ENCODE measurements at places on chromosomes 6 and 20.

GRCh38 chr6:121608270-121608669 lies 172.8 kb downstream of the GJA1 start:
- no peak for DNase-seq

DNA sequence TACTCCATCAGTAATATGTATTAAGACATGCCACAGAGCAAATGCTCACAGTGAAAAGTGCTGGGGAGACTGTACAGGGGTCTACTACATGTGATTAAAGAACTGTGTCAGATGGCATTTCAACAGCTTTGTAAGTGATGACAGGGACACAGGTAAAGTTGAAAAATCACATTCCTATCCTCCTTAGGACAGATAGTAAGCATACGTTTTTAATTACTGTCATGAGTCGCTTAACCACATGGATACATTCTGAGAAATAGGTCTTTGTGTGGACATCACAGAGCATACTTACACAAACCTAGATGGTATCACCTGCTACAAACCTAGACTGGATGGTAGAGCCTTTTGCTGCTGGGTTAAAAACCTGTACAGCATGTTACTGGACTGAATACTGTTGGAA lies 645.8 kb upstream of the AGPAT4 start:
- DNase-seq, result no peak

GRCh38 chr6:47000842-47001241 lies 41.3 kb downstream of the ADGRF1 start:
- DNase-seq, result no peak

DNA sequence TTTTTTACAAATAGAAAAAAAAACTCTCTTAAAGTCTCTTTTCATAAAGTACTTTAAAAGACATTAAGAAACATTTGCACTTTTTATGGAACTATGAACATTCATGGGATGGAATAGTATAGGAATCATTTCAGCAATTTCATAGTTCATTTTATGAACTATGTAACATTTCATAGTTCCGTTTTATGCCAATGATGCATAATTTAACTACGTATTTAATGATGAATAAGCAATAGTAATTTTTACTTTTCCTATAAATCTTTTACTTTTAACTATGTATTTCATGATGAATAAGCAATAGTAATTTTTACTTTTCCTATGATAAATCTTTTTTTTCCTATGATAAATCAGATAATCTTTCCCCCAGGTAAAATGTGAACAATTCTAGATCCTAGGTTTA lies 47.7 kb downstream of the FAM184A start:
- no peak for DNase-seq

- DNase-seq, result no peak
These were observed 8.0 kb downstream of the FOXC1 start for GRCh38 chr6:1617466-1618310.

GRCh38 chr6:37302086-37302686 lies 44.2 kb upstream of the TMEM217 start:
- no peak for DNase-seq

GRCh38 chr6:38078671-38079070 lies 259.1 kb downstream of the ZFAND3 start:
- DNase-seq, result no peak

- DNase-seq, result no peak
These were observed 42.5 kb upstream of the ADGRF1 start for GRCh38 chr6:47084610-47085009.

GRCh38 chr6:7749478-7749877 lies 23.6 kb downstream of the BMP6 start:
- DNase-seq, result no peak

DNA sequence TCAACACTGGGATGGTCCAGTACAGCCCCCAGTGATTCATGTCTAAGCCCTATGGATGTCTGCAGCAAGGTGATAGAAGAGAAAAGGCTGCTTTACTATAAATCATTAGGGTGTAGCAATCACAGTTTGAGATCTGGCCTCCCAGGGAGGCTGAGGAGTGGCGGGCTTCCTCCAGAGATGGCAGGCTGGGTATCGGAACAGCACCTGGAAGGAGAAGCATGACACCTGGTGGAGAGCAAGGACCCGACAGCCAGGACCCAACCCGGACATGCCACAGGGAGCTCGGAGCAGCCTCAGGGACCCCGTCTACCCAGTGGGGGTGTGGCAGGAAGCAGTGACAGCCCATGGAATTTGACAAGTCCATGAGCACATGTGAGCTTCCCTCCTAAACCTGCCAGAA lies 114.8 kb upstream of the CD93 start:
- no peak for DNase-seq

GRCh38 chr6:140538926-140539325 lies 1164.5 kb upstream of the CITED2 start:
- DNase-seq, result no peak

GRCh38 chr6:38212579-38212978 lies 393.1 kb downstream of the ZFAND3 start:
- no peak for DNase-seq

- no peak for DNase-seq
These were observed 109.4 kb upstream of the EMILIN3 start for GRCh38 chr20:41476013-41476441.

- no peak for DNase-seq
These were observed 313.3 kb downstream of the RNGTT start for GRCh38 chr6:88650029-88650619.

- DNase-seq, result no peak
These were observed 240.4 kb downstream of the PHACTR1 start for GRCh38 chr6:12956991-12957320.

DNA sequence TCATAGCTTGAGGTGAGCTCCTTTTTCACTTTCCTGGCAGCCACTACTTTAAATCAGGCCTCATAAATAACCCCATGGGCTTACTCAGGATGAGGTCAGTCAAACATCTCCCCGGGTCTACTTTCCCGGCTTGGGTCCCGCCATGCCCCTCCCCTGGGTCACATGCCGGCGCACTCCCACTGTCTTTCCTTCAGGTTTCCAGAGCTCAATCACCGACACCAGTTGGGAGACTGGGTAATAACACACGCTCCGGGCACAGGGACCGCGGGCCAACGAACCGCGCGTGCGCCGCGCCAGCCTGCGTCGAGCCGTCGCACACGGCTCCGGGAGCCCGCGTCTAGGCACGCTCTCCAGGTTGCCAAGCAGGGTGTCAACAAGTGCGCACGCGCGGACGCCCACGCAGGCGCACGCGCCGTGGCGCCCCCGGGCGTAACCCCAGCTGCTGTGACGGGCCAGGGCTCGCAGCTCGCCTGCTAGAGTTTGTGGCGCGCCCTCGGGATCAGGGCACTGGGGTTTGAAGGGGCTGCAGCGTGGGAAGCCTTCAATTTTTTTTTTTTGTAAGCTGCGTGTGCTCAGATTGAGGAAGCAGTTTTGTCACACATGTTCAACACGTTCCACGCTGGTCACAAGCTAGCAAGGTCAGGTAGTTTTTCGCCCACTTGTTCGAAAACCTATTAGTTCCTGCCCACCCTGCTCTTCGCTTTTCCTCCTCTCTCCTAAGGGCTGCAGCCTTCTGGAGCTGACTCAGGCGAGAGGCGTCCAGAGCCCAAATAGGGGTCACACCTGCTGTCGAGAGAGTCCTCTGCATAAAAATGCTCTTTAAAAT lies 31.8 kb downstream of the TFAP2B start:
- DNase-seq, result no peak

GRCh38 chr6:87993356-87993755 lies 54.3 kb upstream of the SPACA1 start:
- no peak for DNase-seq

- DNase-seq, result no peak
These were observed 143.5 kb upstream of the BMP2 start for GRCh38 chr20:6623989-6624388.

DNA sequence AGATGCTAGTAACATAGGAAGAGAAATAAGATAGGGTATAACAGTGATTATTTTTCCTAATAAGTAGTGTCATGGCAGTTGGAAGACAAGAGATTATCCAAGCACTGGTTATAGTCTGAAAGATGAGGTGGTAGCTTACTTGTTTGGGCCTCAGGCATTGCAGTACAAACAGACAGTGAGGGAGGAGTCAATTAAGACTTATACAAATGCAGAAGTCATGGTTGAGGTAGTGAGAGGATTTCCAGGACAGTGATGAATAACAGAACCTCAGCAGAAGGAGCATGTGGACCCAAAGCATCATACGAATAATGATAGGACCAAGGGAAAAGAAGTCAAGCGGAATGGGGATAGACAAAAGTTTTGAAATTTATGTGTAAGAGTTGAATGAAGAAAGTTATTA lies 53.5 kb downstream of the HCRTR2 start:
- DNase-seq, result no peak

GRCh38 chr6:40287296-40287850 lies 299.8 kb downstream of the LRFN2 start:
- no peak for DNase-seq

DNA sequence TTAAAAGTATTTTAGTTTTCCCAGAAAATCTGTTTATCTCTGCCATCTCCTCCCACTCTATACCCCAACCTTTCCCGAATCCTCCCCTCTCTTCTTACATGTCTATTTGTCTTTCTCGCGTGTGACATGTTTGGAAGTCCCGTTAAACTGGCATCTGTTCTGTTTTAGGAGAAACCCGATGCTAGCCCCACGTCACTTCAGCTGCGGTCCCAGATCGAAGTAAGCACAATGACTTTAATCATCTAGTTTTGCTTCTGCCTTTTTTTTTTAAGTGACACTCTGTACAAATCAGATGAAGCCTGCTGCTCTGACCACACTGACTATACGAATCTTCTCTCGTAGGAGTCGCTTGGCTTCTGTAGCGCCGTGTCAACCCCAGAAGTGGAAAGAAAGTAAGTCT lies 97.4 kb downstream of the SASH1 start:
- no peak for DNase-seq

GRCh38 chr20:41889126-41889843 lies 271.1 kb upstream of the CHD6 start:
- DNase-seq, result no peak

DNA sequence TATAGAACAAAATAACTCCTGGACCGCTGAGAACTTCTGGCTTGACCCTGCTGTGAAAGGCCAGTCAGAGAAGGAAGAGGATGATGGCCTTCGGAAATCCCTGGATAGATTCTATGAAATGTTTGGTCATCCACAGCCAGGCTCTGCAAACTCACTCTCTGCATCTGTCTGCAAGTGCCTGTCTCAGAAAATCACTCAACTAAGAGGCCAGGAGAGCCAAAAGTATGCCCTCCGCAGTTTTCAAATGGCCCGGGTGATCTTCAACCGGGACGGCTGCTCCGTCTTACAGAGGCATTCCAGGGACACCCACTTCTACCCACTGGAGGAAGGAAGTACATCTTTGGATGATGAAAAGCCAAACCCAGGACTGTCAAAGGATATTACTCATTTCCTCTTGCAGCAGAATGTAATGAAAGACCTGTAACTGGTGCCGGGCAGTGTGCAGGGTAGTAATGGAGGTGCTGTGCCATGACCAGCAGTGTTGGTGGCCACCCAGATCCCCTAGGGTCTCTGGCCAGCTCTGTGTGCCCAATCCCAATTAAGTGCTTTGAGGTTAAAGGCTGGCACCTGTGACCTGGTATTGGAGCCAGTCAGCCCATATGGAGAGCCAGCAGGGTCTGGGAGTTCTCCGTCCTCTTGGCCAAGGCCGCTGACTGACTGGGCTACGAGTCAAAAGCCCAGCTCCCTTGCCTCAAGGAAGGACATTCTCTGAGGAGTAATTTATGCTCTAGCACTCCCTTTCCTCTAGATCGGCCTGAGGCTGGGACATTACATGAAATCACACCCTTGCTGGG lies 87.1 kb downstream of the TRMT6 start:
- no peak for DNase-seq

DNA sequence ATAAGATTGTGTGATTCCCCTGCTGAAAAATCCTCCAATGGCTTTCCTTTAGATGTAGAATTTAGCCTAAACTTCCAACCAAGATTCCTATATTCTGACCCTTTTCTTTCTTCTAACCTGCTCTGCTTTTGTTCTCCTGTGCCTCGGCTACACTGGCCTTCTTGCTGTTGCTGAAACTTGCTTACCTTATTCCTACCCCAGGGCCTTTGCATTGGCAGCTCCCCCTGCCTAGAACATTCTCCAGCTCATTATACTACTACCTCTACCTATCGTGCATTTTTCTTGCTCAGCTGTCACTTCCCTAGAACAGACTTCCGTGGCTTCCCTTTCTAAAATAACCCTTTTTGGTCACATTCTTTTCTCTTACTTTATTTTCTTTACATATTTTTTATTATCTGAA lies 48.7 kb downstream of the PLCB4 start:
- DNase-seq, result no peak

DNA sequence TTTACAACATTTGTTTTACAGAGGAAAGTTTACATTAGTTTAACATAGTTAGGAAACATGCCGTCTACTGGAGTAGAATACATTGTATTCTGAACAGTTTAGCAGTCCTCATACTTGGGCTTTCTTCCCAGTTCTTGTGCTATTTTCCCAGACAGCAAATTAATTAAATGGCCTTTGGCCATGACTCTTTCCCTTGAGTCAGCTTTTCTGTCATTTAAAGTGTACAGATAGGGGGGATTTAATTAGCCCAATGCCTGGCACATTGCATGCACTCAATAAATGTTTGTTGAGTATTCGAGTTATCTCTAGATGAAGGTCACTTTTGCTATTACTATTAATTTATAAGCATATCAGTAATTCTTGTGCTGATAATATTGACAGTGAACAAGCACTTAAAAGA lies 1.6 kb downstream of the TMEM244 start:
- no peak for DNase-seq

DNA sequence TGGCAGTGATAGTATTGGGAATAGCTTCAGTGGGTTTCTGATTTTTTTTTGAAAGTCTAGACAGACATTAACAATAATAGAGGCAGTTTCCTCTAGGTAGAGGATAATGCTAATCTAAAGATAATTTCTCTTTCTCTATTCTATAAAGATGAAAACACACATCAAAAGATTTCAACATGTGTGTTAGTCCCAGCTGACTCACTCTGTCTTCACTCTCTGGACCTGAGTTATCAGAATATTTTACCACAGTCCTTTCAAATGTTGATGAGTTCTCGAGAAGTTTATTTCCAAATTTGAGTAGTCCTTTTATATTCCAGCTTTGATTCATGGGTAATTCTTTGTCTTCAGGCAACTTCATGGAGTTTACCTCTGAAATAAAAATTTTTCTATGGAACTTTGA lies 17.1 kb downstream of the RPRD1B start:
- DNase-seq, result no peak

DNA sequence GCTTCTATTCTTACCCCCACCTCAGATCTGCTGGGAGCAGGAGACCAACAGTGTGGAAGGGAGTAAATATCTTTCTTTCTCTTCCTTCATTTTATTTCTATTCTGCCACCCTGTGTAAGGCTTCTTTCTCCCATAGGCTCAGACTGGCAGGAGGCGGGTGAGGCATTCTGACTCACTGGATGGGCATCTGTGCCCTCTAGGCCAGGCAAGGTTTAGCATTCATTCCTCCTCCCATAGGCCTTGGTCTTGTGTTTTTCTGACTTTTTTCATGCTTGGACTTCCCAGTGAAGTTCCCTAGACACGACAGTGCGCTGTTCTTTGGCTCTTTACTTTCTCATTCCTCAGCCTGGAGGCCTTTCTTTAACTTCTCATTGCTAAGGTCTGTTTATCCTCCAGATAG lies 235.2 kb downstream of the SYNE1 start:
- no peak for DNase-seq
